ENCODE measurements at places on chromosomes 4 and X. TPM values are rescaled to one million over a fixed set of nuclear protein-coding genes. Genes with fewer than 3 reads are reported as not detected.

Gene GPC4
- 3.5 TPM for total RNA-seq

Gene CASK
- 48.2 TPM for total RNA-seq

Gene KCNE5
- 0.52 TPM for total RNA-seq

Gene SLC10A7
- total RNA-seq: 11.1 TPM

Gene HTN1
- total RNA-seq: not detected

Gene SSX4B
- not detected for total RNA-seq

Gene TRAM1L1
- 1.8 TPM for total RNA-seq

Gene SLC38A5
- total RNA-seq: 106 TPM

Data from smooth muscle cell of the pulmonary artery (primary cell).